Stimulated activated CD4-positive, alpha-beta T cell treated with anti-CD3 and anti-CD28 coated beads, TNF-alpha, amount 100 ng/mL, for 1 hour (primary cell): ENCODE measurements at places on chromosomes 5 and 9.

GRCh38 chr5:56671571-56671970, 143.8 kb upstream of the MAP3K1 start:
- DNase-seq: no peak

- no peak for DNase-seq
Observed at GRCh38 chr5:58813855-58814254, 231.0 kb downstream of the RAB3C start.

DNA sequence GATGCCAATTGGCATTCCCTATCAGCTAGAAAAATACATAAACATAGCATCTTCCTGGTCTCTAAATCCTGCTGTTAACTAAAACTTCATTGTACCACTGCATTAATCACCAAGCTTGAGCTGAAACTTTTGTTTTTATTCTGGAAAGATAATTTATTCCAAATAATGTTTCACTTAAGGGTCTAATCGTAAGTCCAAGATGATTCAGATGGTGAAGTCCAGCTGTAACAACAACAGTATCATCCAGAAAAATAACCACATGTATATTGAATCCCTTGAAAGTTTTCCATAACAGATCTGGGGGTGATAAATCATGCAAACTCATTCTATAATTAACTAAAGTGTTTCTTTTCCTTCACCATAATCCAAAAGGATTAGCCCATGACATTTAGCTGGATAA, 23.9 kb downstream of the RORB start:
- no peak for DNase-seq

GRCh38 chr9:76900884-76901440, 5.0 kb downstream of the PRUNE2 start:
- no peak for DNase-seq

- DNase-seq: no peak
Observed at GRCh38 chr5:148998174-148998797, 64.6 kb downstream of the SH3TC2 start.

DNA sequence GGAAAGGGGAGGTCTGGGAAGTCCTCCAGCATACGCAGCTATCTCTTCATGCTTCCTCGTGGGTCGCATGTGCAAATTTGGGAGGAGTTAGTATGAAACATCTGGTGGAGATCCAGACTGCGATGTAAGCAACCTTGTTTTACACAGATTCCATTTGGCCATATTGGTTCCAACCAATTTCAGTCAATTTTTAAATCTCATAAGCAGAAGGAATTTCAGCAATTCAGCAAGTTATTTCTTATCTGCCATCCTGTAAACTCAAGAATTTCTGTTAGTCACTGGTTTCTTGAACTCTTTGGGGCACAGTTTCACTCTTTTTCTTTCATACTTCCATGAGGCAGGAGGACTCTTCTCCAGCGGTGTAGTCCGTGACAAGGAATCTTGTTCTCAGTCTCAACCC, 130.4 kb upstream of the CLINT1 start:
- DNase-seq: no peak
